ENCODE measurements at places on chromosomes 11 and 22.

- no peak for DNase-seq
These were observed 66.0 kb downstream of the WNT7B start for GRCh38 chr22:45910928-45911467.

DNA sequence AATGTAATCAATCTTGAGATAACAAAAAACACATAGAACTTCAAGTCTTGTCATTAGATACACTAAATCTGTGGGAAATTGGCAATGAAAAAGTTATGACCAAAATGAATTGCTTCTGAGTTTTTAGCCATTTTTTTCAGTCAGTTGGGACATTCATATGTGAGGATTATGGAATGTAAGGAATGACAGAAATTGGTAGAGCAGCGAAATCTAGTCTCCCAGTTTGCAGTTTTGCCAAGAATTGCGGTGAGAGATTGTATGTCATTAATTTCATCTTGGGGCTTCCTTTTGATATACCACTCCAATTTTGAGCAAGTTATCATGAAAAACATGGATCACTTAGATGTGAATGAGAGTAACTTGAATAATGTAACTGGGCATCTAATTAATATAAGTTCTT, 49.9 kb downstream of the SIK2 start:
- DNase-seq = no peak

DNA sequence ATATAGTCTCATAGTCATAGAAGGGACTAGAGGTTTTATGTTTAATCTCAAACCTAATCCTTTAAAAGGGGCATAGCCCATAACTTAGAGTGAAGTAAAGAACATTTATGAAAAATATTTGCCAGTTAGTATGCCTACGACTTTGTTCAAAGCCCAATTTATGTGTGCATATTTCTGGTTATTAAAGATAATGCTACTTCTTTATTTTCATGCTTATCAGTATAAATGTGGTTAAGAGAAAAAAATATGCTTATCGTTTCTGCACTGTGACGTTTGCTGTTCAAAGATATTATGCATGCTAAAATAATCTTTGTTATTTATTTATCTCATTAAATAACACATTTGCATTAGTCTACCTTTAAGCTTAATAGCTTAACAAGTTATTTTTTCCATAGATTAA, 343.9 kb downstream of the DYNC2H1 start:
- no peak for DNase-seq

DNA sequence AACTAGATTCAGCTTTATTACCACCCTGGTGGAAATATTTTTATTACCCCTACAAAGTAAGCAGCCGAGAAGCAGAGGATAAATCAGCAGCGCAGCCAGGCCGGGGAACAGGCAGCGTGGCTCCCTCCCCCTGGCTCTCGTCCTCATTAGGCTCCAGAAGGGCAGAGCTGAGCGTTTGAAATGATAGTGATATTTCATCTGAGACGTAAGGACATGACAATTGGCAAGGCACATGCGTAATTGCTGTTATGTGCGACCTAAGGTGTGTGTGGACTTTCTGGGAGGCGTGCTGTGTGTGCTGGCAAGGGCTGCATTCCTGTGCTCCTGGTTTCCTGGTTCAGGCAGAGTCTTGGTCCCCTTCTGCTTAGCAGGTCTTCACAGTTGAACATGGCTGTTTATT, 247.8 kb downstream of the TBC1D22A start:
- DNase-seq = no peak

GRCh38 chr11:31821766-31822165, 10.6 kb upstream of the PAX6 start:
- no peak for DNase-seq

GRCh38 chr11:113034576-113034975, 73.4 kb downstream of the NCAM1 start:
- no peak for DNase-seq

DNA sequence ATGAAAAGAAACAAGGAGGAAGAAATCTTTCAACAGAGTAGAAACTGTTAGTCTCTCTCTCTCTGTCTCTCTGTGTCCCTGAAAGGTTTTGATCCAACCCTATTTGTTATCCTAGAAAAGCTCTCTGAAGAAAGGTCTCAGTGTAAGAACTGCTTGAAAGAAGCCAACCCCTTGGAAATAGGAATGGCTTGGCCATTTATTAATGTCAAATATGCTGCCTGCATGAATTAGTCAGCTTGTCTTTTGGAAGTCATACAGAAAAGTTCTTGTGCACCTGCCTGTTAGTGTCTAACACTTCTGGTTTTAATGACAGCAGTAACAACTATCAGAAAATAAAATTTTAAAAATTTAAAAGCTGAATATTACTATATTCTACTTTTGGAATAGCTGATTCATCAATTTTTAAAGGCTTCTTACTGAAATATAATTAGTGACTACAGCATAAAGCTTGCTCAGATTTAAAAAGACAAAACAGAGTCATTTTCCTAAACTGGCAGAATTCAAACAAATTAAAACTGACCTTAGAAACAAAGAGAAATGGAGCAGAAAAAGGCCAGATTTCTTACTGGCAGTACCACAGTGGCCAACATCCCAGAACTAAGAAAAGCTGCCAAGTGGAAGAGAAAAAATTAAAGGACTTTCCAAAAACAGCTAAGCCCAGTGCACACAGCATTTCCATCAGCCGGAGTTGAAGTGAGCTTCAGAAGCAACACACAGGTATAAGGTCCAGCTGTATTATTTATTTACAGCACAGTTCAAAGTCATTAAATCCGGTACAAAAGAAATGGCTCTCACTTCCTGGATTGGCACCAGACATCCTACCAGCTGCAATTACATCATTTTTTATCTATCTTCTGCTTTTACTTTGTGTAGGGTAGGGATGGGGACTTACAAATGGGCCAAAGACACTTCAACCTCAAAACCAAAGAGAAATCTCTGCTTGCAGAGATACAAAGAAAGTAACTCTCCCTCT, 76.3 kb downstream of the PRCP start:
- peak; percentile 35 for DNase-seq

DNA sequence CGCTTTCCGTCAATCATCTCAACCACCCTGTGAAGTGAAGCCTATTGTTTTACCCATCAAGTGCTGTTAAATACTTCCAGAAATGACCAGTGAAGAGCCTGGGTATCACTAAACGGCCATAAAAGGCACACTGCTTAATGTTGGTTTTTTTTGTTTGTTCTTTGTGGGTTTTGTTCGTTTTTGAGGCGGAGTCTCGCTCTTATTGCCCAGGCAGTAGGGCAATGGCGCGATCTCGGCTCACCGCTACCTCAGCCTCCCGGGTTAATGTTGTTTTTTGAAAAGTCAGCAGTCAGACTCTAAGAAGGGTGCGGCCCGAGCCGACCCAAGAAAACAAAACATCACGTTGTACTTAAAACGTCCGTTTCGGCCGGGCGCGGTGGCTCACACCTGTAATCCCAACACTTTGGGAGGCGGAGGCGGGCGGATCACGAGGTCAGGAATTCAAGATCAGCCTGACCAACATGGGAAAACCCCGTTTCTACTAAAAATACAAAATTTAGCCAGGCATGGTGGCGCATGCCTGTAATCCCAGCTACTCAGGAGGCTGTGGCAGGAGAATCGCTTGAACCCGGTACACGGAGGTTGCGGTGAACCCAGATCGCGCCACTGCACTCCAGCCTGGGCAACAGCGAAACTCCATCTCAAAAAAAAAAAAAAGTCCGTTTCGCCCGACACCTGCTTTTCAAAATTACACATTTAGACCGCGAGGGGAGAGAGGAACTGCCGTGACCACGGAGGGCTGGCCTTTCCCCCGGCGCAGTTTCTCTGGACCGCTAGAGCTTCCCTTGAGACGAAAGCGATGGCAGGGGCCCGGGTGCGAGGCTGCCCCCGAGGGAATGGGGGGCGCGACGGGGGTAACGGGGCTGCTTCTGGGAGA, 714 bp downstream of the CD59 start:
- DNase-seq = peak; percentile 45

DNA sequence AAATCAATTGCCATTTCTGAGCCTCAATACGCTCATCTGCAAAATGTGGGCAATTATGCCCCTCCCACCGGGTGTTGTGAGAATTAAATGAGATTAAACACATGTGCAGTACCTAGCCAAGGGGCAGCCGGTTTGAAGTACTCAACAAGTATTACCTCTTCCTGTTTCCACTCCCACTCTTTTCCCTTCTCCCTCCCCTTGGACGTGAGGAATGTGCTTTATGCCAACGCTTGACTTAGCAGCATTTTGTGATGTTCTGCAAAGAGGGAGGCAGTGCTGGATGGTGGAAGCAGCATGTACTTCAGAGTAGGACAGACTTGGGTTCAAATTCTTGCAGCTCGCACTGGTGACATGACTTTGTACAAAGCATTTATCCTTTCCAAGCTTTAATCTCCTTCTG, 306.0 kb downstream of the BUD13 start:
- no peak for DNase-seq

GRCh38 chr22:20583471-20583922, 76.1 kb downstream of the MED15 start:
- no peak for DNase-seq

GRCh38 chr11:6459099-6459450, 14.7 kb downstream of the TRIM3 start:
- no peak for DNase-seq

DNA sequence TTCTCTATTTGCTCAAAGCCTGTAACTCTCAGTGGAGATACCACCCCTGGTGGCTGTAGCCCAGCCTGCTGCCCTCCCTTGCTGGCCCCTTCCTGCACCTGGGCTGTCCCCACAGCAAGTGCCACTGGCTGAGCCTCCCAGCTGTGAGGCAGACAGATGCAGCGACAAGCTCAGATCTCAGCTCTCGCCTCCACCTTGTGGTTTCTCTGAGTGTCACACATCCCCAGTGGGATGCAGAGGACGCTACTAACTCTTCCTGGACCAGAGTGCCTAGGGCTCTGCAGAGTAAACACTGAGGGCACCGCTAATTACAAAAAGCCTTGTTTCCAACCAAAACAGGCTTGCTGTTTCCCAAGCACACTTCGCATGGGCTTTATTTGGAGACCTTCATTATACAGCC, 8.9 kb downstream of the YPEL1 start:
- no peak for DNase-seq

DNA sequence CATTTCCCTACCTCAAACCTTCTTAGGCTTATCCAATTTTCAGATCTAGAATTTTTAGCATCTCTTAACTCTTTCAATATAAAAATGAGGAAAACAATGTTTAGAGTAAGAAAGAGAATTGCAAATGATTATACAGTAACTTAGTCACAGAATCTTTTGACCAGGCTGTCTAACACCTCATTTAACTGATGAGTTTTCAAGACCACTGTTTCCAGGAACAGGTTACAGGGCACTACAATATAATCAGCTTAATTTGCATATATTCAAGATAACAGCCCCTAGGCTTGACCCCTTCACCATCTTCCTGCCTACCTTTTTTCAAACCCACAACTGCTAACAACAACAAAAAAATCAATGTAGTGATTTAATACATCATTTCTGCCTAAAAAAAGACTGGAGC, 12.7 kb downstream of the NUMA1 start:
- DNase-seq = no peak

- DNase-seq = no peak
These were observed 34.7 kb downstream of the LUZP2 start for GRCh38 chr11:24531528-24531927.

DNA sequence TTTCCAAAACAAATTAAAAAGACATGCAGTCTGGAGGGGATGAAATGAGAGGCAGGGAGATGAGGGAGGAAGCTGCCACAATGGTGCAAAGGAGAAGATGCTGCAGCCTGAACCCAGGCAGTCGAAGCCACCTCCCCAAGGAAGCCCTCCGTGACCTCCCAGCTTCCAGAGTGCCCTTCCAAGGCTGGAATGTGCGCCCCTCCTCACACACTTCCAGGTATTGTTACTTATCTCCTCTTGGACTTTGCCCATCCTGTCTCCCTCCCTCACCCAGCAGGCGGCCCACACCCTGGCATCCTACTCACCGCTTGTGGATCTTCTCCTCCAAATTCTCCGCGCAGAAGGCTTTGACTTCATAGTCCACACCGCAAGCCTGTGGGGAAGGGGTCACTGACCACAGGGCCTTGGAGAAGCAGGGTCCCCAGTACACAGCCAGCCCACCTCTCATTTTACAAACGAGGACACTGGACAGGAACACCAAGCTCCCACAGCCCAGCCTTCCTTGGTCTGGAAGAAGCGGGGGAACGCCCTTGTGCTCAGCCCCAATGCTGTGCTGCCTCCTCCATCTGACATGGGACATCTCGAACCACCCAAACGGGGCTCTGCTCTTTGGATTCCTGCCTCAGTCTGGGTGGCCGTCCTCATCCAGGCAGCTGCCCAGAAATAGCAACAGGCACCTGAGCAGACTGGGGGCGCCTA, 40.3 kb downstream of the TPBGL start:
- DNase-seq = no peak

- DNase-seq = no peak
These were observed 35.9 kb downstream of the OSBPL5 start for GRCh38 chr11:3129181-3129590.

DNA sequence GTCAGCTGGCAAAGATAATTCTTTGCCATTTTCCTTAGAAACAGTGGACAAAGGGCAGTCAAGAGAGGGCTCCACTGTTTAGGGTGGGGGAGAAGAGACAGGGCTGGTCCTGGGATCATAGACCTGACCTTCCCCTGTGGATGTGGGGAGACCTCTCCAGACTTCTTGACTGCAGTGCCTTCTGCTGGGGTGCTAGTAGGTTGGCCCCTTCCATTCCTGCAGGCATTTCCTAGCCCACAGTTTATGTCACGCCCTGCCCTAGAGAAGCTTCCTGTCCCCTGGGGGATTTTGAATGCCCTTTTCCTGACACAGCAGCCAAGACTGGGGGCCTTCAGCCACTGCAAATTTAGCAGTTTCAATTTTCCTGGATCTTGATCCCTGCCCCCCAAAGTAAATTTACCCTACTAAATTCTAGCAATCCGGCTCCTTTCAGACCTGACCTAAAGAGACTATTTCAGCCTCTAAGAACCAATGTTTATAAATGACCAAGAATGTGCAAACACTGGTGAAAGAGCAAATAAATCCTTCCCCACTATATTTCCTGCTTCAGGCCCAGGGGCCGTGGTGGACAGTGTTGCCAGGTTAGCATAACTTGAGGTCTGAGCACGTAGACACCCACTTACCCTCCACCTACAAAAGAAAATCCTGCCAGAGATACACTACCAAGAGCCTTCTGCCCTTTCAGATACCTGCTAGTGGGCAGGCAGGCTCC, 58.4 kb downstream of the PPFIBP2 start:
- DNase-seq = peak; percentile 10

- DNase-seq = peak; percentile 14
These were observed 49.3 kb downstream of the LRFN4 start for GRCh38 chr11:66906061-66906733.

- no peak for DNase-seq
These were observed 113.5 kb downstream of the SLC1A2 start for GRCh38 chr11:35305670-35306382.

DNA sequence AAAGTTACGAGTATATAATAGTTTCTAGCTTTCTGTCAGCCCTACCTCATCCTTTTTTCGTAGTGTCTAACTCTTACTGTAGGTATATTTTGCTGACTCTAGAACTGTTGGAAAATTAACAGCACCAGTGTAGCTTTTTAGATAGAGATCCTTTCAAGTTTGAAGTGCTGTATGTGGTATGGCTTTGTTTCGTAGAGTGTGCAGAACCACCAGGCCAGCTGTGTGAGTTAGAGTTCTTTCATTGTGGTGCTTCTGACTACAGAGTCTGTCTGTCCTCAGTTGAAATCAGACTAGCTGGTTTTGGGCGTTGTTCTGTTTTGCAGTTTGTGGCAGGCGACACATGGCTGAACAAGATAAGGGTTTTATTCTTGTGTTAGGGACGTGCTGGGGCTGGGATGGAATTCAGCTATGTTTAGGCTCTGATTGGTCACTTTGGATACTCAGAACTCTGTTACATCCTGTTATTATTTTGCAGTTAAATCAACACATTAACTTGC, 3.2 kb downstream of the ARHGEF12 start:
- DNase-seq = no peak

GRCh38 chr11:103228807-103229206, 119.6 kb downstream of the DYNC2H1 start:
- no peak for DNase-seq

Measured in NCI-H2029 (cell line).